Suppressor macrophage treated with lipopolysaccharide for 4 hours (primary cell): ENCODE measurements at places on chromosomes 2 and 18.

DNA sequence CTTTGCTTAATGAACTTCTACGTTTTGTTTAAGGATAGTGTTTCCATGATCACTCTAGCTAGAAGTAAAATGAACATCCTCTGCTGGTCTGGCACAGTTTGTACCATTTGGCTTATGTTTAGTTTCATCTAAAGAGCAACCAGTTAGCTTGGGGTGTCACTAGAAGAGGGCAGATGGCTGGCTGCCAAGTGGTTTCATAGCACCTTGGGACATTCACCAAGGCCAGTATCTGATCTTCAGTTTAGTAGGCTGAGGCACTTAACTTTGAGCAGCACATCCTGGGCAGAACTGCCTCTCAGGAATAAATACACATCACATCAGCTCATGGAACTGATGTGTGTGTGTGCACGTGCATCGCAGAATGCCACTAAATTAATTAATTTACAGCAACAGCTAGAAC lies 68.4 kb downstream of the NXPH2 start:
- no peak for DNase-seq

- DNase-seq: no peak
These were observed 127.8 kb downstream of the FBXO15 start for GRCh38 chr18:74019864-74020263.

- peak; percentile 74 for DNase-seq
These were observed 135.3 kb upstream of the SLC1A4 start for GRCh38 chr2:64853894-64854293.

- DNase-seq: no peak
These were observed 518.4 kb upstream of the SPHKAP start for GRCh38 chr2:228699888-228700287.

GRCh38 chr2:226207671-226208070 lies 591.9 kb downstream of the IRS1 start:
- DNase-seq: peak; percentile 11

DNA sequence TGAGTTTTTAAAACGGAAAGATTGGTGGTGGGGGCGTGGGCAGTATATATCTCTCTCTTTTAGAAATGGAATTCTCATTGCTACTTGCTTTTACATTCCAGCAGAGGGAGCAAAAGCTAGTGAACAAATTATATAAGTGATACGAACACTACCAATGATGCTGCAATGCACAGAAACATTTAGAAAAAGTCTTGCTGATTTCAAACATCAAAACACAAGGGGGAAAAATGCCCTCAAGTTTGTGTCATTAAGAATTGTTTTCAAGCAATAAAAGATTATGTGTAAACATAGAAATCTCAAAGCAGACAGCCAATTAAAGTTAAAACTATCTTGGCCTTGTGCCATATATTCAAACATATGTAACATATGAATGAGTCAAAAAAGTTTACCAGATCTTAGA lies 296.3 kb upstream of the KCNJ3 start:
- DNase-seq: peak; percentile 18

GRCh38 chr2:118969734-118970395 lies 27.9 kb downstream of the MARCO start:
- no peak for DNase-seq

DNA sequence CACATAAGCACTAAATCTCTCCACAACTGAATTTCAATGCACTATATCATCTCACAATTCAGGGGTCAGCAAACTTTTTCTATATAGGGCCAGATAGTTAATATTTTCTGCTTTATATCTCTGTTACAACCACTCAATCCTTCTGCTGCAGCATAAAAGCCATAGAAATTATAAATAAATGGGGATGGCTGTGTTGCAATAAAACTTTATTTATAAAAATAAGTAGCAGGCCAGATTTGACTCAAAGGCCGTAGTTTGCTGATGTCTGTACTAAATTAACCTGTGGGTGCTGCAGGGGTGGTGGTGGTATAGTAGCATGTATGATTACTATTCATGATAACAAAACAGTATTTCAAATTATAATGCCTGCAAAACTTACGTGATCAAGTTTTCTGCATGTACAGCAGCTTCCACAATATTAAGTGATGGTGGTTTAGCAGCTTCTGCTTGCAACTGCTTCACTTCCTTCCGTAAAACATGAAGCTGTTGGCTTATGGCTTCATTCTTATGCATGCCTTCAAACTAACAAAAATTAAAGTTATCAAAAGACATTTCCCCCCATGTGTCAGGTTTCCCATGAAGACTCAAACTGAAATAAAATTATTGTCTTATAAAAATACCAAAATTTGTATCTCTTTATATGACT lies 64.1 kb downstream of the SIGLEC15 start:
- peak; percentile 16 for DNase-seq
